ENCODE measurements at places on chromosomes 16 and 17.

DNA sequence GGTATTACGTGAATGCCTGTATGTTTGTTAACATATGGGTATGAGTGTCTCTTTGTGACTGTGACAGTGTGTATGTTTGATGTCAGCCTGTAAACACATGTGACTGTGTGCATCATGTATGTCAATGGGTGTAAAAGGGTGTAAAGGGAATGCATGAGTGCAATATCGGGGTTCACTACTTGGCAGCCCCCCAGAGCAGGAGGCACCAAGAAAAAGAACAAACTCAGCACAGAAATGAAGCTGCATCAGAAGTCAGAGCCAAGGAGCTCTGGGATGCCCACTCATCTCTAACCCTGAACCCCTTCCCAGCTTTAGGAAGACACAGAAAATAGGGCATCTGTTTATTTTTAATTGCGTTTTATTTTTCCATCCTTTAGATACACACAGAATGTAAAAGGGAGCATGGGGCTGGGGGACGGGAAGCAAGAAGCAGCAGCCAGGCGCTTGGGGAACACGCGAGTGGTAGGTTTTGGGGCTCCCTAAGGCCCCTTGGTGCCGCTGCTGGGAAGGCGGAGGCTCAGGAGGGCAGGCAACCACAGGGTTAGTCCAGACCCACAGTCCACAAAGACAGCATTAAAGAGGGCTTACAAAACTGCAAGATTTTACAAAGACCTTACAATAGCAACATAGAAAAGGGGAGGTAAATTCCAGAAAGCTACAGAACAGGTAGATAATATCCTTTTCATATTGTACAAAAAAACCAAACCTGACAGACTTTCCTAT is 2.3 kb upstream of the HOXB6 start:
- no peak overlapping the region for H3K27ac ChIP-seq
- H3K36me3 ChIP-seq, result no peaks in the 10 kb centered on the region
- H3K4me1 ChIP-seq, result peaks cover 15% of the 10 kb centered on the region

GRCh38 chr17:52138350-52138749 is 20.2 kb downstream of the CA10 start:
- no peak overlapping the region for H3K27ac ChIP-seq
- no peak overlapping the region for H3K4me3 ChIP-seq
- H3K36me3 ChIP-seq, result no peaks in the 10 kb centered on the region

DNA sequence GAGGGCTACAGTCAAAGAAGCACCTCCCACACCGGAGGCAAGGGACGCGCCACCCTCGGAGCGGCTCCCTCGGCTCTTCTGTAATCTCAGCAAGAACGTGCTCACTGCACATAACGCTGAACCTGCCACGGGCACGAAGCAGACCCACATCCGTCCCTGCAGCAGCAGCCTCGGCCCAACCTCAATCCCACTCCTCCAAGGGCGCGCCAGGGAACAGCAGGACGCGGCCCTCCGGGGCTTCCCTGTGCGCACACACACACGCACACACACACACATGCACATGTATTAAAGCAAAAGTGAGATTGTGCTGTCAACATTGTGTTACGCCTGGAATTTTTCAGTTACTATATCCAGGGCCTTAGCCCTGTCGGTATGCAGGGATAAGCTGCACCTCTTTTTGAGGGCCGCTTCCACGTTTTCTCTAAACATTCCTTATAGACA is 54.0 kb downstream of the TBC1D16 start:
- H3K4me3 ChIP-seq, result no peak overlapping the region
- H3K27ac ChIP-seq, result no peak overlapping the region
- DNase-seq, result no peak
- no peaks in the 10 kb centered on the region for H3K27me3 ChIP-seq
- no peaks in the 10 kb centered on the region for H3K4me1 ChIP-seq
- no peaks in the 10 kb centered on the region for H3K36me3 ChIP-seq

DNA sequence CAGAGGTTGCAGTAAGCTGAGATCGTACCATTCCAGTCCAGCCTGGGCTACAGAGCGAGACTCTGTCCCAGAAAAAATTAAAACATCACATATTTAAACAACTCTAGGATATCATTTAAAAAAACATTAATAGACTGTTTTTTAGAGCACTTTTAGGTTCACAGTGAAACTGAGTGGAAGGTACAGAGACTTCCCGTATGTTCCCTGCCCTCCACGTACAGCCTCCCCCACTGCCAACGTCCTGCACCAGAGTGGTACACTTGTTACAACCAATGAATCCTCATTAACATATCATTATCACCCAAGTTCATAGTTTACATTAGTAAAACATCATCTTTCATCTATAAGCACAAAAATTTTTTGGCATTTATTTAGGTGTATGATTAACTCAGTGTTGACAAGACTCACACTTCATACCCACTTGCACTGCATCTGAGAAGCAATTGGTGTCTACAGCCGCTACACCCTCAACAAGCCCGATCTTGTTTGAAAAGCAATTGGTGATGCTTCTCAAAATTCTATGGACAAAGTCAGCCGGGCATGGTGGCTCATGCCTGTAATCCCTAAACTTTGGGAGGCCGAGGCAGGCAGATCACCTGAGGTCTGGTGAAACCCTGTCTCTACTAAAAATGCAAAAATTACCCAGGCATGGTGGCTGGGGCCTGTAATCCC is 39.9 kb upstream of the STH start:
- H3K27me3 ChIP-seq, result peaks cover 12% of the 10 kb centered on the region
- H3K4me1 ChIP-seq, result no peaks in the 10 kb centered on the region
- H3K27ac ChIP-seq, result no peak overlapping the region

GRCh38 chr16:23700093-23700492 is 12.9 kb downstream of the ERN2 start:
- no peak overlapping the region for H3K4me3 ChIP-seq
- peaks cover 3% of the 10 kb centered on the region for H3K36me3 ChIP-seq
- no peak overlapping the region for H3K27ac ChIP-seq
- H3K4me1 ChIP-seq, result peaks cover 3% of the 10 kb centered on the region
- no peak for DNase-seq

- H3K27me3 ChIP-seq, result no peaks in the 10 kb centered on the region
- peak overlapping the region; percentile 82 for H3K27ac ChIP-seq
- peaks cover 76% of the 10 kb centered on the region for H3K36me3 ChIP-seq
- peak; percentile 51 for DNase-seq
These were observed 9.8 kb downstream of the TMEM208 start for GRCh38 chr16:67236563-67237395.

DNA sequence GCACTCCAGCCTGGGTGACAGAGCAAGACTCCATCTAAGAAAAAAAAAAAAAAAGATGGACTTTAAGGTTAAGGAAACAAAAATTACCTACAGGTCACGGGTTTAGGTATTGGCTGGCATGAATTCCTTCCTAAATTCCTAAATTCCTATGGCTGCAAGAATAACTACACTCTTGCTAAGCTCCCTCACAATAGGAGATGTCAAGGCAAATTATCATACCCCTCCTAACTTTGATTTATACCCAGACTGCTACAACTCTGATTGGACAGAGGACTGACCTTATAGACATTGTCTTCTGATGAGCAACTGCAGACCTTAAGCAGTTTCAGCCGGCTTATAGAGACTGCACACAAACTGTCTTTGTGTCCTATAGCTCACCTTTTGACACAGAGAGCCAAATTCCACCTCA is 25.1 kb upstream of the TMC7 start:
- peaks cover 2% of the 10 kb centered on the region for H3K4me1 ChIP-seq
- H3K4me3 ChIP-seq, result no peak overlapping the region
- H3K36me3 ChIP-seq, result no peaks in the 10 kb centered on the region
- H3K27ac ChIP-seq, result no peak overlapping the region
- peaks cover 6% of the 10 kb centered on the region for H3K27me3 ChIP-seq

DNA sequence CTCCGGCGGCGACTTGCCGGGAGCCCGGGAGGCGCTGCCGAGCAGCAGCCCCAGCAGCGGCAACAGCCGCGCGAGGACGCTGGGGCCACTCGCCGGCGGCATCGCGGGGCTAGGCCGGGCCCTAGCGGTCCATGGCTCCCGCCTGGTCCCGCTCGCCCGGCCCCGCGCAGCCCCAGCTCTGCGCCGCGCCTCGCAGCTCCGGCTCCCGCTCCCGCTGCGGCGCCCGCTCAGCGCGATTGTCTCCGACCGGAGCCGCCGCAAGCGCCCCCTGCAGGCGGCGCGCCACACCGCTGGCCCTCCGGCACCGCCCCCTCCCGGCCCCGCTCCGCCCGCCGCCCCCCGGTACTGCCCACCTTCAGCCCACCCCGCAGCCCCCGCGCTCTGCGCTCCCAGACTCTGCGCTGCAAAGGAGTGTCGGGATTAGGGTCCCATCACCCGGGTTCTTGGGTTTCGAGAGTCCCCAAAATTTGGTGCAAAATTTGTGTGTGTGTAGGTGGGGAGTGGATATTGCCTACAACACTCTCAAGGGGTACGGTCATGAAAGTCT is at the start of gene FAM171A2:
Gene FAM171A2 (minus strand): TSS at position 241 of the 547 bp plus-strand sequence. CDS start 139 bp downstream, at position 102.
- H3K36me3 ChIP-seq, result no peaks in the 10 kb centered on the region
- H3K27me3 ChIP-seq, result peaks cover 33% of the 10 kb centered on the region
- peak within 1 kb of the TSS; percentile 82 for H3K4me3 ChIP-seq
- H3K27ac ChIP-seq, result peak within 1 kb of the TSS; percentile 71

- no peaks in the 10 kb centered on the region for H3K27me3 ChIP-seq
- H3K36me3 ChIP-seq, result peaks cover 31% of the 10 kb centered on the region
- peaks cover 85% of the 10 kb centered on the region for H3K4me1 ChIP-seq
These were observed 167.7 kb downstream of the XYLT1 start for GRCh38 chr16:17303101-17303500.
